ENCODE measurements at places on chromosomes 2 and 18. TPM values are rescaled to one million over a fixed set of nuclear protein-coding genes. Genes with fewer than 3 reads are reported as not detected.

PLCL1 gene
- not detected for total RNA-seq

ESPNL gene
- 0.15 TPM for total RNA-seq

FAM161A gene
- total RNA-seq, result 6.9 TPM

PLA2R1 gene
- 1.9 TPM for total RNA-seq

TRIM43B gene
- not detected for total RNA-seq
